ENCODE measurements at places on chromosomes 6 and 20. TPM values are rescaled to one million over a fixed set of nuclear protein-coding genes. Genes with fewer than 3 reads are reported as not detected.

Gene NNAT
- total RNA-seq = 8.7 TPM

Gene RNASET2
- total RNA-seq = 56.1 TPM

Gene SPINT3
- not detected for total RNA-seq

Gene UBD
- total RNA-seq = 0.25 TPM

Gene SIRPD
- 46.7 TPM for total RNA-seq

Gene GPX5
- 1.2 TPM for total RNA-seq

Gene CRISP2
- 739 TPM for total RNA-seq

Gene TP53RK
- total RNA-seq = 25.8 TPM

GRCh38 chr6:42177514-42178364, 4.6 kb downstream of the GUCA1A start:
- no peak overlapping the region for H3K27ac ChIP-seq
- peak overlapping the region; percentile 12 for H3K4me3 ChIP-seq
- peak; percentile 34 for DNase-seq
- no peaks in the 10 kb centered on the region for H3K36me3 ChIP-seq
- no peaks in the 10 kb centered on the region for H3K27me3 ChIP-seq

DNA sequence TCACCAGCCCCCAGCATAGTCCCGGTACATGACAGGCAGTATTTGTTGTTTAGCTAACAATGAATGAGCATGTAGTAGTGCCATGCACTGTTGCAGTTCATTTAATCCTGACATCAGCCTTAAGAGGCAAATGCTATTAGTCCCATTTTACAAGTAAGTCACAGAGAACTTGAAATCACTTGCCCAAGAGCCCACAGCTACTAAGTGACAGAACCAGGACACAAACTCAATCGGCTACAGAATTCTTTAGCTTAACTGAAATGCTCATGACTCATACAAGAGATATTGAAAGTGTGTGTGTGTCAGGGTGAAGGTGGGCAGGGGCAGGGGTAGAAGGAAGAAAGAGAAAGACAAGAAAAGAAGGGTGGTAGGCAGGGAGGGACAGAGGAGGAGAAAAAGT, 52.7 kb downstream of the UNC5CL start:
- H3K27ac ChIP-seq = no peak overlapping the region
- no peaks in the 10 kb centered on the region for H3K27me3 ChIP-seq
- no peak for DNase-seq
- no peaks in the 10 kb centered on the region for H3K4me1 ChIP-seq

GRCh38 chr6:41672016-41672415, 33.7 kb downstream of the MDFI start:
- H3K36me3 ChIP-seq = no peaks in the 10 kb centered on the region
- no peak for DNase-seq
- no peak overlapping the region for H3K27ac ChIP-seq
- H3K4me1 ChIP-seq = no peaks in the 10 kb centered on the region
- no peaks in the 10 kb centered on the region for H3K27me3 ChIP-seq

DNA sequence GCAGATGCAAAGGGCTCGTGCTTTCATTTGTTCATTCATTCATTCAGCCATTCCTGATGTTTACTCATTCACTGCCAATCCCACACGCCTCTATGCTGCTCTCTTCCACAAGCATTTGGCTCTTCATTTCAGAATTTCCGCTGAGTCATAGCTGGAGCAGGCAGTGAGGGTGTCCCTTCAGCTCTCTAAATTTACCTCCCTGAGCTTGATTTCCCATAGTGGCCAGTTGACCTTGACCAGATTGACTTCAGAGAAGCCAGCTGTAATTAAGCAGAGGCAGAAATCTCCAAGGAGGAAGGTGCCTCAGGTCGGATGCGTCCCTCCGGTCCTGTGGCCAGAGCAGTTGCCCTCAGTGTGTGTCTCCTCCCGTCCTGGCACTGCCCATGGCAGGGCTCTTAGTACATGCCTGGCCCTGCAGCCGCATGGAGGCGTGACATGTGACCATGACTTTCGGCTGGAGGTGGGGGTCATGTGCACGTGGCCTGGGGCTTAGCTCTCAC, 267.2 kb upstream of the ECI2 start:
- H3K27me3 ChIP-seq = no peaks in the 10 kb centered on the region
- no peak overlapping the region for H3K4me3 ChIP-seq
- no peak overlapping the region for H3K27ac ChIP-seq
- no peaks in the 10 kb centered on the region for H3K36me3 ChIP-seq
- DNase-seq = peak; percentile 45

- no peaks in the 10 kb centered on the region for H3K27me3 ChIP-seq
- H3K4me1 ChIP-seq = peaks cover 16% of the 10 kb centered on the region
- H3K27ac ChIP-seq = peak overlapping the region; percentile 95
- DNase-seq = peak; percentile 38
Measured at GRCh38 chr20:47502271-47503239, 868 bp downstream of the NCOA3 start.

GRCh38 chr20:22353586-22353985, 230.8 kb downstream of the FOXA2 start:
- H3K4me1 ChIP-seq = no peaks in the 10 kb centered on the region
- H3K27ac ChIP-seq = no peak overlapping the region
- no peaks in the 10 kb centered on the region for H3K27me3 ChIP-seq
- no peaks in the 10 kb centered on the region for H3K36me3 ChIP-seq
- no peak for DNase-seq

- no peak overlapping the region for H3K4me3 ChIP-seq
- H3K4me1 ChIP-seq = peaks cover 10% of the 10 kb centered on the region
- DNase-seq = no peak
- H3K27ac ChIP-seq = no peak overlapping the region
Measured at GRCh38 chr6:46773201-46773855, 19.9 kb upstream of the MEP1A start.

DNA sequence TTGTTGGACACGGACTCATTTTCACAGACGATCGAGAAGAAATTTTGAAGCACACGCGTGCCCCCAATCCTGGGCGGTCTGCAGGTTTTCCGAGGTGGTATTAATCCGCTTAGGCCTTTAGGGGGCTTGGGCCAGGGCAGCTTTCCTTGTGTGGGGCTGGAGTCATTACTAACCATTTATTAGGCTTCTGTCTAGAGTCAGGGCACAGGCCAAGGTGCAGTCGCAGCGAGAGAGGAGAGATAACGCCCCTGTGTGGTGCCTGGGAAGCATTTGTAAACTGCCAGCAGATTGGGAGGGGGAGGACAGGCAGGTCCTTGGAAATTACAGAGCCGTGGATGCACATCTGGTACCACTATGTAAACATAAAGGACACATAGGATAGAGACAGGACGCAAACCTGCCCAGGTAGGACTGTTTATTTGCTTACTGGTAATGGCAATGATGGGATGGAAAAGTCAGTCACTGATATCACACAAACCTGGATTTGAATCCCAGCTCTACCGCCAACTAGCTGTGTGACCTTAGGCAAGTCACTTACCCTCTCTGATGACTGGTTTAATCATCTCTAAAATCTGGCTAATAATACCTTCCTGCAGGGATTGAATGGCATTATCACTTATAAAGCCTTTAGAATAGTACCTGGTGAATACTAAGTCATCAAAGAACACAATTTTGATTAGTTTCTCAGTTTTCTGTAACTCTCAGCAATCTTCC, 76.4 kb downstream of the TMEM242 start:
- H3K27ac ChIP-seq = no peak overlapping the region
- DNase-seq = no peak
- no peaks in the 10 kb centered on the region for H3K36me3 ChIP-seq
- H3K4me1 ChIP-seq = peaks cover 5% of the 10 kb centered on the region

DNA sequence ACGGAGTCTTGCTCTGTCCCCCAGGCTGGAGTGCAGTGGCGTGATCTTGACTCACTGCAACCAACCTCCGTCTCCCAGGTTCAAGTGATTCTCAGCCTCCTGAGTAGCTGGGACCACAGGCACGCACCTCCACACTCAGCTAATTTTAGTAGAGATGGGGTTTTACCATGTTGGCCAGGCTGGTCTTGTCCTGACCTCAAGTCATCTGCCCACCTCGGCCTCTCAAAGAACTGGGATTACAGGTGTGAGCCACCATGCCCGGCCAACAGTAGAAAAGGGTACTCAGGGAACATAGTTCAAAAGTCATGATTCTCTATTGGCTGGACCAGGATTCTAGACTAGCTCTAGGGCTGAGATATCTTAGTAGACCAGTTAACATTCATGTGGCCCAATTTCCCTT, 5.6 kb downstream of the CSNK2A1 start:
- no peak overlapping the region for H3K4me3 ChIP-seq
- H3K27me3 ChIP-seq = no peaks in the 10 kb centered on the region
- no peak overlapping the region for H3K27ac ChIP-seq
- H3K4me1 ChIP-seq = peaks cover 40% of the 10 kb centered on the region

DNA sequence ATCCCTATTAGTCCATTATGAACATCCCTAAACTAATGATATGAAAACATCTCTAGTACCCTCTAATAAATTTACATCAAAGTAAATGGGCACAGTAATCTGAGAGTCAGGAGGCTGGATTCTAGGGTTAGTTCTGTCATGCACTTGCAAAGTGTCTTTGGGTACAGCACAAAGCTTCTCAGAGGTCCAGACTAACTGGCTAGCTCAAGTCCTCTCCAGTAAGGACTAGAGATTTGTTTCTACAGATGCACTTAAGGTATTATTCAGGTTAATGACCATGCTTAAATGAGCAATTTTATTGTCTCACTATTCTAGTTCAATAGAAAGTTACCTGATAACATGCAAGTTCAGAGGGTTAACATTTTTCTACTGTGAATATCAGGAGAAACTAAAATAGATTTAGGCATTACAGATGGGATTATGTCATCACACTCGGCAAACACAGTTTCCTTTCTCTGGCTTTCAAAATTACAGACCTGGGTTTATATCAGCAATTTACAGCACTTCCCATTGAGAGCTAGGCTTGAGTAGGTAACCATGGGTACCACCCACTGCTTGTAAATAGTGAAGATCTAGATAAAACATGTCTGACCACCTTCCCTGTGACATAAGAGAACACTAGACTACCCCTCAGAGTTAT, 402.9 kb upstream of the RUNX2 start:
- DNase-seq = no peak
- H3K36me3 ChIP-seq = no peaks in the 10 kb centered on the region
- no peak overlapping the region for H3K4me3 ChIP-seq
- no peaks in the 10 kb centered on the region for H3K27me3 ChIP-seq
- H3K4me1 ChIP-seq = no peaks in the 10 kb centered on the region

GRCh38 chr20:8246716-8247115, 114.7 kb downstream of the PLCB1 start:
- H3K36me3 ChIP-seq = no peaks in the 10 kb centered on the region
- H3K4me1 ChIP-seq = no peaks in the 10 kb centered on the region
- no peak overlapping the region for H3K4me3 ChIP-seq

- no peaks in the 10 kb centered on the region for H3K27me3 ChIP-seq
- no peaks in the 10 kb centered on the region for H3K4me1 ChIP-seq
- no peaks in the 10 kb centered on the region for H3K36me3 ChIP-seq
Measured at GRCh38 chr6:56807989-56808337, 146.9 kb upstream of the BEND6 start.

DNA sequence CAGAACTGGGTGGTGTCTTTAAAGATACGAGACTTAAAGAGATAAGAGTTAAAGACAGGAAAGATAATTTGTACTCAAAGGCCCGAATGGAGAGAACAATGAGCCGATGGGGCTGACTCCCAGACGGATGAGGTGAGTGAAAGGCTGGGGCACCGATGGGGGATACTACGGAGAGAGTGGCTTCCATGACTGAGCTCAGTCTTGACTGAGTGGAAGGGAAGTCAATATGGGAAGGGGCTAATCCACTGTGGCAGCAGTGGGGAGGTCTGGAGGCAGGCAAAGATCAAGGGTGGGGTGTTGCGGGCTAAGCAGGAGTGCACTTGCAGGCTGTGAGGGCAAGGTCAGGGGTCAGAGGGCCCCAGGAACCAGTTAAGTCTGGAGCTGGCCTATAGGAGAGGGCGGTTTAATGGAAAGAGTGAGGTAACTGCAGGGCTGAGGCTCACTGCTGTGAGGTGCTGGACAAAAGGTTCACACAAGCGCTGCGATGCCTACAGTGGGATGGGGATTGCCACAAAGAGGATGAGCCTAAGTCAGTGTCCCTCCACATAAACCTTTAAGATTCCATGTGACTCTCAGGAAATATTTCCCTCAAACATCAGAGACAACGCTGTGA, 42.1 kb downstream of the FAXC start:
- no peaks in the 10 kb centered on the region for H3K36me3 ChIP-seq
- no peak overlapping the region for H3K4me3 ChIP-seq
- no peaks in the 10 kb centered on the region for H3K27me3 ChIP-seq
- H3K4me1 ChIP-seq = no peaks in the 10 kb centered on the region

- H3K27me3 ChIP-seq = no peaks in the 10 kb centered on the region
- no peaks in the 10 kb centered on the region for H3K36me3 ChIP-seq
- H3K4me1 ChIP-seq = no peaks in the 10 kb centered on the region
- DNase-seq = no peak
- no peak overlapping the region for H3K27ac ChIP-seq
Measured at GRCh38 chr6:17621003-17621402, 20.9 kb downstream of the FAM8A1 start.

DNA sequence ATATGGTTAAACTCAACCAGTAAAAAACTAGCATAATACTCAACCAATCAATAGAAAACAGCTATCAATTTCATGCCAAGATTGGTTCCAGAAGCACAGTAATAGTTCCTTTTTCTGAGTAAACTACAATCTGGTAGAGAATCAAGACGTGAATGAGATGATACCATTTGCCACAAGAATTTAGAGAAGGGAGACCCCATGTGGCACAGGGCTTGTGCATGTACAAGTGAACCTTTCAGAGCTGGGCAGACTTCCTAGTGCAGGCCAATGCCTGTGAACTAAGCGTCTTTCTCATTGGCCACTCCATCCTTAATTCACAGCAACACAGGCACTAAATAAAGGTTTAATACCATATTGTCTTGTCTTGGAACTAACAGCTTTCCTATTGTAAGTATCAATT, 213.5 kb downstream of the RFPL4B start:
- H3K27me3 ChIP-seq = no peaks in the 10 kb centered on the region
- H3K4me3 ChIP-seq = no peak overlapping the region
- no peaks in the 10 kb centered on the region for H3K36me3 ChIP-seq
- no peak for DNase-seq

GRCh38 chr20:60427516-60427915, 469.3 kb downstream of the CDH26 start:
- H3K27me3 ChIP-seq = no peaks in the 10 kb centered on the region
- H3K27ac ChIP-seq = no peak overlapping the region
- DNase-seq = no peak
- no peak overlapping the region for H3K4me3 ChIP-seq

DNA sequence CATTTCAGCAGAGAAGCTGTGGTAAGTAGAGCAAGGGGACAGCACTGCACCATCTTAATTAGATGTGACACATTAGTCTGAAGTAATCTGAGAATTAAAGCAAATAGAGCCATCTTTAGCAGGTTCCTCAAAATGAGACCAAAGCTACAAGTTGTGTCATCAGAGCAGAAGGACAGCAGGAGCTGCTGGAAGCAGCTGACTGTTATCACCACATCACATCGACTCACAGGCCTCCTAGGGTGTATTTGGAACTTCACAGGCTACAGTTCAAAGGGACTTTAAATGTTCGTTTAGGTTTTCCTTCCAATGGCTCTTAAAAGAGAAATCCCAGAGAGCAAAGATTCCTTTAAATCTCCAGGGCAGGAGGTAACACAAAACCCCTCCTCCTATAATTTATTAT, 69.5 kb downstream of the LCA5 start:
- no peak for DNase-seq
- H3K36me3 ChIP-seq = no peaks in the 10 kb centered on the region
- H3K27ac ChIP-seq = no peak overlapping the region
- no peak overlapping the region for H3K4me3 ChIP-seq
- H3K27me3 ChIP-seq = no peaks in the 10 kb centered on the region
- H3K4me1 ChIP-seq = no peaks in the 10 kb centered on the region
